Cortex of kidney (tissue), 1 donor: ENCODE measurements at places on chromosomes 5 and 9.

DNA sequence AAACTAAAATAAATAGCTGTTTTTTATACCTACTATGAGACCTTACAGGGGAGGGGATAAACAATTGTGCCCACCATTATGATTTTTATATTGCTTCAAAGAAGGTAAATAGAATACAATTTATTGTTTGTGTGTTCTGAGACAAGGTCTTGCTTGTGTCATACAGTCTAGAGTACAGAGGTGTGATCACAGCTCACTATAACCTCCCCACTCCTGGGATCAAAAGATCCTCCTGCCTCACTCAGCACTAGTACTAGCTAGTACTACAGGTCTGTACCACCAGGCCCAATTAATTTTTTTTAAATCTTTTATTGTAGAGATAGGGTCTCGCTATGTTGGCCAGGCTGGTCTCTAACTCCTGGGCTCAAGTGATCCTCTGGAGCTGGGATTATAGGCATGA is 11.3 kb downstream of the TLE1 start:
- DNase-seq, result no peak

- DNase-seq, result no peak
Observed at GRCh38 chr5:3234566-3234965, 361.1 kb upstream of the IRX1 start.

DNA sequence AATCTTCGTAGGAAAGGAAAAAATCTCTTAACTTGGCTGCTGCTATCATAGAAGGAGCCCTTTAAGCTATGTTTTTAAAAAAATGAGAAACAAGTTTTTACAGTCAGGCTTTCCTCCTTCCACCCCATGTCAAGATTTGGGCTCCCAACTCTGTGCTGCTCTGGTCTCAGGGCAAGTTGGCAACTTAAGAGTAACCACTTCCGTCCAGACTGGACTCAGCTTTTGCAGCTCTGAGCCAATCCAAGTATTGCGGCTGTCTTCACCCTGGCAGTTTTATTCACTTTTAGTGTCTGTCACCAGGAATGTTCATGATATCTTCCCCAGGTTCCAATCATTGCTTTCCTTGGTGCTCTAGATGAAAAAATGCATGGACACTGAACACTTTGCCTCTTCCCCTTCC is 115.9 kb upstream of the GAS1 start:
- DNase-seq, result no peak

DNA sequence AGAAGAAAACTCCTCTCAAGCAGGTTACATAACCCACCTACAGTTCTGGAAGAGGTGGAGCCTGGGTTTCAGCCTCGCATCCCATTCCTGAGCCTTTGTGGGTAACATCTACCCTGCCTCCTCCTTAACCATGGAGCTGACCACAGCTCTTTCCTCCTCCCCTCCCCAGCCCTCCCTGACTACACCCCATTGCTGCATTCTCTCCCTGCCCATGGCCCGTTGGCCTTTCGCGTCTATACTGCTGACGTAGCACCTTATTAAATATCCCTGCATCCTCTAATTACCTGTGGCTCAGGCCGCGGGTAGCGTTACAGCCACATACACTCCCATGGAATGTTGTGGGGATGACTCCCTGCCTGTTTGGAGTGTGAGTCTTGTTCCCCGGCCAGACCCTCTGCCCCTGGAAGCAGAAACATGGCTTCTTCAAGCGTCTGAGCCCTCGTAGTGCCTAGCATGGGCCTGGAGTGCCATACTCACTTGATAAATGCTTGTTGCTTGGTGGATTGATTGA is 72.8 kb downstream of the WWC1 start:
- no peak for DNase-seq

DNA sequence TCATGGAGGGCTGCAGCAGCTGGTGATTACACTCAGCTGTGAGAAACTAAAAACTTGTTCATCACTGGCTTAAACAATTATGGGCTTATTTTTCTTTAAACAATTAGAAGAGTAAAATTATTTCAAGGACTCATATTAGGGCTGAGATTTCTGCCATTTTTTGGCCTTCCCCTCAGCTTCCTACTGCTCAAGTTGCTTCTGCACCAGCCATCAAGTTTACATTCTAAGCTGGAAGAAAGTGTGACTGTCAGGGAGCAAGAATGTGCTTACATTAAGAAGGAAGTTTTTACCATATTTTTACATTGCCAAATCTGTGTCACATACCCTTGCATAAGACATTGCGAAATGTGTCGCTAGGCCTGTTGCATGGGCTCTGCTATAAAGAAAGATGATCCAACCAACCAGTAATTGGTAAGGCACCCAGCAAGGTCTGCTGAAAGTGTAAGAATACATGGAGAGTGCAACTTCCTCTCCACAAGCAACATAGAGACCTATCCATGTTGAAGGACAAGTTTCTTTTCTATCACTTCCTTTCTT is 260.3 kb upstream of the CDH10 start:
- DNase-seq, result no peak

DNA sequence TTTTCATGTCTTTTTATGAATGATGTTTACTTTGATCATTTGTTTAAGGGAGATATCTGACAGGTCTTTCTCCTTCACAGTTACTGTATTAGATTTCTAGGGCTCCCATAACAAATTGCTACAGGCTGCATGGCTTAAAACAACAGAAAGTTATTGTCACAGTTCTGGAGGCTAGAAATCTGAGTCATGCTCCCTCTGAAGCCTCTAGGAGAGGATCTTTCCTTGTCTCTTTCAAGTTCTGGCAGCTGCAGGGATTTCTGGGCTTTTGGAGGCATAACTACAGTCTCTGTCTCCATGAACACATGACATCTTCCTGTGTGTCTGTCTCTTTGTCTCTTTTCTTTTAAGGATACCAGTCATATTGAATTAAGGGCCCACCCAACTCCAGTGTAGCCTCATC is 557.3 kb upstream of the SEMA6A start:
- no peak for DNase-seq

GRCh38 chr5:134018154-134018985 is 13.6 kb upstream of the VDAC1 start:
- DNase-seq, result no peak

DNA sequence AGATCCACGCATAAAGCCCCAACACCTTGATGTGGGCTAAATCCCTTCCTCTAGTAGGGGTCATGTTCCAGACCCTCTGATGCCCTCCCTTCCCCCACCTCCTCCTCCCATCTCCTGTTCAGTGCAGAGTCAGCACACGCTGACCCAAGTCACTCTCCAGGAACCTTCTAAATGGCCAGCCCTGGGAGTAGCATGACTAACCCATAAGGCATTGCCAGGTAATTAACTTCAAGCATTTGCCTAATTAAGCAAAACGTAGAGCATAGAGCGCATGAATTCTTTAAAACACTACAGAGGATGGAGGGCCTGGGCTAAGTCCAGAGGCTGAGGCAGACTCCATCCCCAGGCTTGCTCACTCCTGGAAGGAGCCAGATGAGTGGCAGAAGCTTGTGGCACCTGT is 276.3 kb upstream of the MSX2 start:
- no peak for DNase-seq

GRCh38 chr9:107976767-107977166 is 487.2 kb upstream of the KLF4 start:
- DNase-seq, result no peak

DNA sequence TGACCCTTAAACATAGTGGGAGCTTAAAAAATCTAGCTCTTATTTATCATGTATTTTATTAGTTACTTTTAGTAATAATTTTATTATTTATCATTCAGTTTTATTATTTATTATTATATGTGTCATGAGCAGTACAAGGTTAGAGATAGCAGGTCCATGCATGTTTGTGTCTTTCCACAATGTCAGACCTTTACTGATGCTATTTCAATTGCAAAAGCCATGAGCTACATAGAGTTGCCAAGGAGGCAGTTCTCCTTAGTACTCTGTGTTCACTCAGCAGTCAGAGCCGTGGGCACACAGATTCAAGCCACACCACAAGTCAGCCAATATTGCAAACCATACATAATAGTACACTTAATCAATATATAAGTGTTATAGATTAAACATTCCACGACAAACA is 157.9 kb upstream of the NTRK2 start:
- DNase-seq, result no peak

- DNase-seq, result no peak
Observed at GRCh38 chr5:98433022-98433421, 340.4 kb upstream of the RGMB start.

DNA sequence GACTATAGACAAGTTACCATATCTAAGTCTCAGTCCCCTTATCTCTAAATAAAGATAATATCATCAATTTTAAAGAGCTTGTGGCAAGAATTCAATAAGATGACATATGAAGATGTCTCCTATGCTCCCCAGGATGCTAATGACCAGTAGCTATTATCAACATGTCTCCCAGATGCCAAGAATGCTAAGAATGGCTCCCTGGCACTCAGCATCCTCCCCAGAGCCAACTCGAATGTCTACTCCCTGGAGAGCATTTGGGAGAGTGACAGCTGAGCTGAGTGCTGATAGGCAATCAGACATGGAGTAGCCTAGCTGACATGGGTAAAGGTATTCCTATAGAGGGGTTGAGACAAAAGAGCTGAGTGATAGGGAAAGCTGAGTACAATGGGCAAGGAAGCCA is 15.9 kb downstream of the P4HA2 start:
- no peak for DNase-seq

DNA sequence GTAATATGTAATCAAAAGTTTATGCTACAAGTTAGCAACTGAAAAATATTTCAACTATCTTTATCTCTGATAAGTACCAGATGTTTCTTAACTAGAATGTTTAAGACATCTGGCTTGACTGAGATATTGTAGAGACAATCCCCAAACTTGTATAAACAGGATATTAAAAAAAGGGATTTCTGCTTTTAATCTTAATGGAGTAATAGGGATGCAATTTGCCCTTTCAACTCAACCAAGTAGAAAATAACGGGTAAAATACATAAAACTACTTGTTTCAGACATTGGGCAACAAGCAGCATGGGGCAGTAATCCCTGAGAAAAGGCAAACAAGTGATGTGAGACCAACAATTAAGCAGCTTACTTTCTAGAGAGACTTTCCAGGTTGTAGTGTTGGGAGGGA is 9.4 kb upstream of the ADAMTS12 start:
- no peak for DNase-seq

GRCh38 chr5:3598207-3598606 is 2.6 kb downstream of the IRX1 start:
- DNase-seq, result no peak

DNA sequence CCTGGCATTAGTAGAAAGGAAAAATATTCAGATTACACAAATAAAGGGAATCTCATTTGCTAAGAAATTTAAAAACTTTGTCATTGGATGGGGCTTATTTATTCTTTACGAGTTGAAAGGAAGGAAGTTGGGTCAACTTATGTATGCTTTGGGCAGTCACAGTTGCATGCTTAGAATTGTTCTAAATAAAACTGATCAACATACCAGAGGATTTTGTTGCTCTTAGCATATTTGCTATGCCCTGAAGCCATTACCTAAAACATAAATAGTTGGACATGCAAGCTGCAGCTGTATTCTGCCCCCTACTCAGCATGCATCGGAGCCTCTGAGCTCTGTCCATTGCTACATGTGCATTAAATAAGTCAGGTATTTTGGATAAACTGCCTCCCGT is 172.7 kb upstream of the MEF2C start:
- no peak for DNase-seq

DNA sequence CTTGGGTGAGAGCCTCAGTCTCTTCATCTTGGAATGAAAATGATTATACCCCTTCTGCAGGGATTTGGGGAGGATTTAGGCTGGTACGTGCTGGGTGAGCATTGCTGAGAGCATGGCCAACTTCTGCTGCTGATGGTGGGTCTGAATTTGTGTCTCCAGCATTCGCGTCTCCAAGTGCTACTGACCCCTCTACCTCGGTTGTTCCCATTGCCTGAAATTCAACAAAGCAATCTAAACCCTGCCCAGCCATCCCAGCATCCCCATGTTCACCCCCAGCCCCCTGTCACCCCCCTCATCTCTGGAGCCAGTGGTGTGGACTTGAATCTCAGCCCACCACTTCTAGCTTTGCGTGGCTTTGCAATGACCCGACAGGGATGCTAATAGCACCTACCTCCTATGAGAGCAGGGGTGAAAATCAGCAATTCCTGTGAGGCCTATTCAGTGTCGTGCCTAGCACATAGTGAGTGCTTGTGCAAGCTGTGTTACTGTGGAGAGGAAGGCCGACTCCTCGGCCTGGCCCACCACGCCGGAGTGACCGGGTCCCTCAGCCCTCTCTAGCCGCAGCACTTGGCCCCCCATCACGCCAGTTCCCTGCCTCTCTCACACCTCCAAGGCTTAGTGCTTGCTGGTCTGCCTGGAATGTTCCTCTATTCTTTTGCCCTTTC is 43.4 kb upstream of the SH3PXD2B start:
- DNase-seq, result no peak

DNA sequence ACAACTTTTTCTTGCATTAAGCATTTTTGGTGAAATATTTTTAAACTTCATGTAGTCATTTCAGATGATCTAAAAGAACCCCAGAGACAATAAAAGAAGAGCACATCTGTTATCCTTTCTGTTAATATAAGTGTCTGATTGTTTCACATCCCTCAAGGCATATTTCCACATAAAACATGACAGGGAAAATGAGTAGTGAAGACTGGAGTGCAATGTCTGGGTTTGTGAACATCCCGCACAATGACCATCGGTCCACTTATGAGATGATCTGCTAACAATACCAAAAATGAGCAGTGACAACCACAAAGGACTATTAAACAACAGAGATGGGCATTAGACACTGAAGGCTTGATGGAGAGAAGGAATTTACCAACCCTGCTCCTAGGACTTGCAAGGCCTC is 209.1 kb downstream of the NR2F1-AS1 start:
- DNase-seq, result no peak

GRCh38 chr5:156402387-156402921 is 75.5 kb downstream of the SGCD start:
- DNase-seq, result no peak

DNA sequence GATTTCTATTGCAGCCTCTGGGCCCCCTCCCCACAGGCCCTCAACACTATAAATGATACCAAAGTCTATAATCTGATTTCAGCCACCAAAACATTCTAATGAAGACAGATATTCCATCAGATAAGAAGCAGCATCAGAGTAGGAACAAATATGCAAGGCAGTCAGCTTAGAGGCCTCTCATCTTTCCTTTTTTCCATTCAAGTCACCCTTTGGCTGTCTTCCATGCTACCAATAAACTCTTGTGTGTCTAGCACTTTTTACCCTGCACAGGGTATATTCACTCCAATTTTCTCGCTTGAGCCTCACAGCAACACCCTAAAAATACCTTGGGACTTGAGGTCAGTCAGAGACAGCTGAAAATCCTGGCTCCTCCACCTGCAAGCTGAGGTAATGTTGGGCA is 193.7 kb downstream of the BRINP1 start:
- DNase-seq, result no peak

- no peak for DNase-seq
Observed at GRCh38 chr9:3903906-3904305, 378.1 kb upstream of the RFX3 start.

DNA sequence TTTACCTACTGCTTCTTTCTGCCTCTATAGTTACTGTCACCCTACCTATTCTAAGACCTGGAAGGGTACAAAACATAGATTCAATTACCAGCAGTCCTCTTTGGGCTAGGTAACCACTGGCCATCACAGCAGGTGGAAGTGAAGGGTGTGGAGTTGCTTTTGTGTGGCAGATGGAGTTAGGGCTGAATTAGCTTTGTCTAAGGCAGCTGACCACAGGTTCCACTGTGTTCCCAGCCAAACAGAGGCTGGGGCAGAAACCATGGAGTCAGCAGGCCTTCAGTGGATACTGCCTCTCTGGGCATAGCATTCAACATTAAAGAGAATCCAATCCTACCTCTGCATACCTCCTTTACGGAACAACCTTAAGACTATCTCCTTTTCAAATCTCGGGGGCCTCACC is 254.2 kb downstream of the RFX3 start:
- DNase-seq, result no peak
